ENCODE measurements at places on chromosomes 6 and 20. TPM values are rescaled to one million over a fixed set of nuclear protein-coding genes. Genes with fewer than 3 reads are reported as not detected.

Gene MLN
- total RNA-seq: not detected

Gene PNPLA1
- total RNA-seq: 0.14 TPM

Gene CST9
- total RNA-seq: not detected

Gene POM121L2
- not detected for total RNA-seq

Gene NKX2-2
- not detected for total RNA-seq

Gene KCNK15
- not detected for total RNA-seq

Measured in placental pericyte (primary cell).